ENCODE measurements at places on chromosomes 13 and 19.

GRCh38 chr13:109126891-109127641, 497.7 kb downstream of the MYO16 start:
- DNase-seq, result no peak

- no peak for DNase-seq
These were observed 373.0 kb downstream of the SLC7A1 start for GRCh38 chr13:29222458-29222857.

GRCh38 chr19:27868007-27868406, 1344.9 kb downstream of the UQCRFS1 start:
- no peak for DNase-seq

DNA sequence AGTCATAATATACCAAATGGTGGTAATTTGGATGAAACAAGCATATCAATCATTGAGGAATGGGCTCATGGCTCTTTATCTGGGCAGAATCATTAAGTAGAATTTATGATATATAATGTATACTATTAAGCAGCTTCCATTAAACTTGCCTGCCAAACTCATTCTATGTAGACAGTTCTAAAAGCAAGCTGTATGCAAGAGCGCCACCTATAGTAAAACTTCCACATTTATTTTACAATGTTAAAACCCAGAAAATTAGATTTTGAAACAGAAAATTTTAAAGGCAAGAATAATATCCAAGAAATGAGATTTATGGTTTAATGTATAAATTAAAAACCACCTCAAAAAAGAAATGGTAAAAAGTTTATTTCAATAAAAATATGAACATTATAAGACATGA, 161.5 kb downstream of the MZT1 start:
- DNase-seq, result no peak

GRCh38 chr19:51101171-51101865, 6.9 kb downstream of the CTU1 start:
- no peak for DNase-seq

- DNase-seq, result no peak
These were observed 200.2 kb downstream of the MTUS2 start for GRCh38 chr13:29020314-29020713.

DNA sequence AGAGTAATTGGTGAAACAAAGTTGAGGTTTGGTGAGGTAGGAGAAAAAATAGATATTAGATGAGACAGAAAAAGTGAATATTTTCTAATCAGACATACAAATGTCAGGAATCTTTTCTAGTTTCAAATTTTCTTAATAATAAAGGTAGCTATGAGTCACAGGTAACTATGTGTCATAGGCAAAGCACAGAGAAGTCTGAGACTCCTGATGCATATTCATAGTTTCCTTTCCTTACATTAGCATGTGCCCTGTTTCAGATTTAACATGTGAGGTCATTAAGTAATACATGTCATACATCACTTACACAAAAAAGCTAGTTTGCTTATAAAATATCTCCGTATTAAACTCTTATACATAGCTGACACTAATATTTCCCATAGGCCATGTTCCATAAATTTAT, 1141.3 kb upstream of the PCDH20 start:
- no peak for DNase-seq

All from stimulated activated naive CD8-positive, alpha-beta T cell treated with anti-CD3 and anti-CD28 coated beads, Interleukin-15, Interleukin-2, amounts not matched to agents 100 U/mL and 50 U/mL, for 24 hours (primary cell).